ENCODE measurements at places on chromosomes 11 and 22. TPM values are rescaled to one million over a fixed set of nuclear protein-coding genes. Genes with fewer than 3 reads are reported as not detected.

DNA sequence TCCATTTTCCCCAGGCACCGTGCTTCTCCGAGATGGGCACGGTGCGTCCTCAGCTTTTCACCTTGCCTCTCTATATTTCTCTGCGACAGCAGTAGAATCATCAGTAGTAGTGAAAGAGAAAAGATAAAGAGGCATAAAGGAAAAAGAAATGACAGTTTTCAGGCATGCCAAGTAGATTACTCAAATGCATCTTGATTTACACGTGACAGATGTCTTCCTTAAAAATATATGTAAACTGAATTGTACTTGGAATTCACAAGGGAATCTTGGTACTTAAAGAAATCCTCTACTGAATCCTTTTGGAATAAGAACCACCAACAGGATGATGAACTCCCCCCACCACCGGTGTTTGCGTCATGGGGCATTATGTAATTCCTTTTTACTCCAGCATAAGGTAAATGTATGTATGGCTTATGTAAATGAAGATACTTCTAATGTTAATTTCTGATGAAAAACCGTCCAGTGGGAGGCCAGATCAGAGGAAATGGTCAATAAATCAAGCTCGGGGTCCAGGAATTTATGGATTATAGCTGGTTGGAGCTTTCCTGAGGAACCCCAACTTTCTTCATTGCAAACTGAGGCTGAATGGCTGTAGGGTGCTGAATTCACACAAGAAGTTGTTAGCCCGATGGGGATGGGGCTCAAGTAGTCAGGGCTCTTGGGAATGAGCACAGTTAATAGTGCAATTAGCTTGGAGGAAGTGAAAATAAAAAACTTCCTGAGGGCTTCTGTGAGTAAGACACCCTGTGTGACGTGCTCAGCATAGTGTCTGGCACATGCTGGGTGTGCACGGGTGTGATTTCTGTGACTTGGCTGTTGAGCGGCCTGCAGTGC lies 630.4 kb downstream of the OPCML start:
- no peak overlapping the region for H3K27ac ChIP-seq
- H3K36me3 ChIP-seq, result no peaks in the 10 kb centered on the region
- no peaks in the 10 kb centered on the region for H3K4me1 ChIP-seq
- no peak for DNase-seq
- H3K27me3 ChIP-seq, result no peaks in the 10 kb centered on the region
- no peak overlapping the region for H3K4me3 ChIP-seq

DNA sequence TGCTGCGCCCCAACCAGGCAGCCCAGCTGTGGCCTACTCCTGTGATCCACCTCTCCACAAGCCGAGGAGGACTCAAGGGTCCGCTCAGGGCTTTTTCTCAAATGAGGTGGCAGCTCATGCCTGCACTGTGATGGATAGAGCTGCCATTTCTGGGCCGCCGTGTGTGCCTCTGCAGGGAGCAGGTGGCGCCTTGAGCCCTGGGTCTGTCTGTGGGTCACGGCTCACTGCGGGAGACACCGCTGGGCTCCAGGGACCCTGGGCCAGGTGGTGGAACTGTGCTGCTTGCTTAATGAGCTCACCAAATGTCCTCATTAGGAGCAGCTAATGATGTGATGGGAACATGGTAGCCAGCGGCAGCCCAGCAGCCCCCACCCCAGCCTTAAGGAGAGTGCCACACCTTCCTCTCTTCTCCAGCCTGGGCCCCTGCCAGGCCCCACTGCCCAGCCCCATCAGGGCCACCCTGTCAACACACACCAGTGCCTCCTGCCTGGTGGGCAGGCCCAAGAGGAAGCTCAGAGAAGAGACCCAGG lies 50.8 kb downstream of the DHCR7 start:
- no peak overlapping the region for H3K27ac ChIP-seq
- no peaks in the 10 kb centered on the region for H3K27me3 ChIP-seq
- H3K4me3 ChIP-seq, result no peak overlapping the region
- DNase-seq, result no peak
- H3K4me1 ChIP-seq, result no peaks in the 10 kb centered on the region

GRCh38 chr11:72975778-72976521 lies 161.7 kb downstream of the ATG16L2 start:
- no peak overlapping the region for H3K4me3 ChIP-seq
- H3K27me3 ChIP-seq, result no peaks in the 10 kb centered on the region
- H3K27ac ChIP-seq, result no peak overlapping the region

- no peak overlapping the region for H3K27ac ChIP-seq
- no peaks in the 10 kb centered on the region for H3K4me1 ChIP-seq
- DNase-seq, result no peak
These were observed 908.6 kb downstream of the NTM start for GRCh38 chr11:132278801-132279574.

DNA sequence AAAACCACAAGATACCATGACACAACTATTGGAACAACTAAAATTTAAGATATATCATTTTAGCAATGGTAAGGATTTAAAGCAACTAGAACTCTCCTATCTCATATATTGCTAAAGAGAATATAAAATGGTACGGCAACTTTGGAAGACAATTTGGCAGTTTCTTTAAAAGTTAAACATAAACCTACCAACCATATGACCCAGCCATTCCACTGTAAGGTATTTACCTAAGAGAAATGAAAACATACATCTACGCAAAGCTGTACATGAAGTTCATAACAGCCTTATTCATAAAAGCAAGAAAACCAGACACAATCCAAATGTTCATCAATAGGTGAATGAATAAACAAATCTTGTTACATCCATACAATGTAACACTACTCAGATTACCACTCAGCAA lies 31.3 kb downstream of the SIK3 start:
- no peak for DNase-seq
- peaks cover 48% of the 10 kb centered on the region for H3K4me1 ChIP-seq
- H3K27me3 ChIP-seq, result no peaks in the 10 kb centered on the region
- H3K36me3 ChIP-seq, result peaks cover 6% of the 10 kb centered on the region
- no peak overlapping the region for H3K27ac ChIP-seq

The CRYAB gene
- not detected for total RNA-seq

DNA sequence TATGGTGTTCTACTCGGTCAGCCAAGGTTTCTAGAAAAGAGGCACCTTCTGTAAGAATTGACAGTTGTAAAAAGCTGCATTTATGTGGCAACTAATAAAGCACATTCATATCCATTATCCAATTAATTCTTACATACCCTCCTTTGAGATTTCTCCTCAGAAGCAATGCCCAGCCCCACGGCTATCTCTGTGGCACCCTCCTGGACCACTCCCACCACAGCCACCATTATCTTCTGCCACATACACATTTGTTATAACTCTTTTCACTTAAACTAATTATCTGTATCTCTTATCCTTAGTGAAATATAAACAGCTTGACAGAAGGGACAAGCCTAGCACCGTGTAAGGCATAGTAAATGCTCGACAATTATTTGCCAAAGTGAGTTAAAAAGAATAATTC lies 48.5 kb downstream of the PAK1 start:
- H3K36me3 ChIP-seq, result no peaks in the 10 kb centered on the region
- no peak overlapping the region for H3K4me3 ChIP-seq
- no peak overlapping the region for H3K27ac ChIP-seq
- H3K4me1 ChIP-seq, result peaks cover 7% of the 10 kb centered on the region

DNA sequence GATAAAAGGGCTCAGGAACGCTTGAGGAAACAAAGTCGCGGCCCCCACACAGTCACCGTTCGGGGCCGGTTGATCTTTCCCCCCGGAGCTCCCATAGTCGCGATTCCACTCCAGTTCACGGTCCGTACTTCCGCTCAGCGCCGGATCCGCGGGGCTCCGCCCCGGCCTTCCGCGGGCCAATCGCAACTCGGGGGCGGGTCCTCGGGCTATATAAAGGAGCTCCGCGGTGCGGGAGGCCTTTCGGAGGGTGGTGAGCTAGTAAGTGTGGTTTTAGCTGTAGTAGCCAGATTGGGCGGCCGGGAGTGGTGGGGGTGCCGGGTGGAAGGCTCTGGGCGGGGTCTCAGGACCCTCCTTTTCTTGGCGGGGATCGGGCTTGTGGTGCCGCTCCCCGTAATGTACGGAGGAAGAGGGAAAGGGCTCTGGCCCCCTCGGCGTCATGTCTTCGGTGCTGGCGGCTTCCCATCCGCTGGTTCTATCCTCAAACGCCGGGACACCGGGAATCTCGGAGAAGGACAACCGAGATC lies at the start of the genes C11orf98 and CSKMT:
TSS of gene C11orf98 (minus strand) at position 136 of the 524 bp plus-strand sequence. CDS start at position 95, 41 bp downstream.
TSS of gene CSKMT (plus strand) at position 238 of the 524 bp plus-strand sequence. CDS start 568 bp downstream, outside the sequence.
- DNase-seq, result peak; percentile 95
- peaks cover 29% of the 10 kb centered on the region for H3K4me1 ChIP-seq
- H3K4me3 ChIP-seq, result peak within 1 kb of the TSS; percentile 97
- peak within 1 kb of the TSS; percentile 78 for H3K27ac ChIP-seq

GRCh38 chr11:47641600-47642098 lies 710 bp downstream of the MTCH2 start:
- no peaks in the 10 kb centered on the region for H3K27me3 ChIP-seq
- H3K36me3 ChIP-seq, result peaks cover 29% of the 10 kb centered on the region
- H3K27ac ChIP-seq, result peak overlapping the region; percentile 95
- peaks cover 27% of the 10 kb centered on the region for H3K4me1 ChIP-seq
- H3K4me3 ChIP-seq, result peak overlapping the region; percentile 99
- DNase-seq, result no peak

The RTN4RL2 gene
- not detected for total RNA-seq

DNA sequence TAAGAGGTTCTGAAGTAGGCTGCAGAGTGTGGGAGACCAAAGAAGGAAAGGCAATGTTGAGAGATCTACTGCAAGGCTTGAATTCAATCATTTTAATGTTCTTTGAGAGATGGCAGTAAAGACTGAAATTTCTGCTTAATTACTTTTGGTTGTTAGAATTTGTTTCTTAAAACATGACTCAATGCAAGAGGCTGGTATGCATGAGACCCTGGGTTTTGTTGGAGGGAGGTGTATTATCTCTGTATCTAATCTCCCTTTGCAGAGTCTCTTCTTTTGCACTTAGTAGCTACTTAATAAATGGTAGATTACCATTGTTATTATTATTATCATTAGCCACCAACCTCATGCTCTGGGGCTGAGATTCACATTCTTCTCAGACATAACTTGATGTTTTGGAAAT lies 87.4 kb upstream of the DRD2 start:
- no peaks in the 10 kb centered on the region for H3K27me3 ChIP-seq
- no peak overlapping the region for H3K4me3 ChIP-seq
- H3K27ac ChIP-seq, result peak overlapping the region; percentile 79
- H3K36me3 ChIP-seq, result no peaks in the 10 kb centered on the region
- no peak for DNase-seq

- no peaks in the 10 kb centered on the region for H3K36me3 ChIP-seq
- no peak overlapping the region for H3K27ac ChIP-seq
- H3K4me1 ChIP-seq, result no peaks in the 10 kb centered on the region
- no peaks in the 10 kb centered on the region for H3K27me3 ChIP-seq
- no peak for DNase-seq
These were observed 21.5 kb upstream of the MIEF1 start for GRCh38 chr22:39480557-39480956.

GRCh38 chr11:11701070-11701469 lies 79.3 kb upstream of the GALNT18 start:
- H3K4me3 ChIP-seq, result no peak overlapping the region
- H3K36me3 ChIP-seq, result no peaks in the 10 kb centered on the region
- H3K4me1 ChIP-seq, result peaks cover 3% of the 10 kb centered on the region

DNA sequence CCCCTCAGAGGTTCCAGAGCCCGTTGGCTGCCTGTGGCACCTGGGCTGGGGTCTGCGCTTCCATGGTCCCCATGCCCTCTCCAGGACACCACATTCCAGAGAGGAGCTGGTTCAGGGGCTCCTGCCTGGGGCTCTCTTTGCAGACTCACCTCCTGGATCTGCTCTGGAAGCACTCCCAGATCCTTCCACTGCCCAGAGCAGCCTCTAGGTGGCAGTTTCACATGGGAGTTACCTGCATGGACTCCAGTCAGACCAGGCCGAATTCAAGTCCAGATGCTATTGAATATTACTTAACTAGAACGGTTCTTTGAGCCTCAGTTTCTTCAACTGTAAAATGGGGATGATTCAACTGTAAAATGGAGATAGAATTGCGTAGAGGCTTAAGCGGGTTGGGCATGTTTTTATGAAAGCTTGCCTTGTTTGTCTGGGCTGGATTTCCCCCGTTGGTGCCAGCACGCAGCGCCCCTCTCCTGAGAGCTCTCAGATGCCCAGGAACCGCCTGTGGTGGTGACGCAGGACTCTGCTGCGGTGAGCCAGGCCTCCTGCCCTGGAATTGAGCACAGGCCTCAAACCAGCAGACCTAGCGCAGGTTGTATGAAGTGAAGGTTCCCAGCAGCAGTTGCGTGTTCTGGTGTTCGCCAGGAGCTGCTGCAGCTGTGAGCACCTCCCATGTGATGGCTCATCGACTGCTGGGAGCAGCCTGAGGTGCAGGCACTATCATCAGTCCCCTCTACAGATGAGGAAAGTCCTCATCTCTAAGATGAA lies 44.2 kb downstream of the LMO1 start:
- H3K4me1 ChIP-seq, result peaks cover 3% of the 10 kb centered on the region
- H3K27me3 ChIP-seq, result peaks cover 2% of the 10 kb centered on the region
- H3K36me3 ChIP-seq, result no peaks in the 10 kb centered on the region
- no peak overlapping the region for H3K4me3 ChIP-seq
- H3K27ac ChIP-seq, result no peak overlapping the region

The PLAAT2 gene
- not detected for total RNA-seq

The CD3E gene
- total RNA-seq, result 518 TPM

The CNIH2 gene
- 1.5 TPM for total RNA-seq

- peaks cover 7% of the 10 kb centered on the region for H3K27me3 ChIP-seq
- H3K27ac ChIP-seq, result no peak overlapping the region
- H3K36me3 ChIP-seq, result no peaks in the 10 kb centered on the region
- H3K4me1 ChIP-seq, result peaks cover 3% of the 10 kb centered on the region
- no peak overlapping the region for H3K4me3 ChIP-seq
- no peak for DNase-seq
These were observed 35.9 kb upstream of the ZBED5 start for GRCh38 chr11:10893714-10894151.

DNA sequence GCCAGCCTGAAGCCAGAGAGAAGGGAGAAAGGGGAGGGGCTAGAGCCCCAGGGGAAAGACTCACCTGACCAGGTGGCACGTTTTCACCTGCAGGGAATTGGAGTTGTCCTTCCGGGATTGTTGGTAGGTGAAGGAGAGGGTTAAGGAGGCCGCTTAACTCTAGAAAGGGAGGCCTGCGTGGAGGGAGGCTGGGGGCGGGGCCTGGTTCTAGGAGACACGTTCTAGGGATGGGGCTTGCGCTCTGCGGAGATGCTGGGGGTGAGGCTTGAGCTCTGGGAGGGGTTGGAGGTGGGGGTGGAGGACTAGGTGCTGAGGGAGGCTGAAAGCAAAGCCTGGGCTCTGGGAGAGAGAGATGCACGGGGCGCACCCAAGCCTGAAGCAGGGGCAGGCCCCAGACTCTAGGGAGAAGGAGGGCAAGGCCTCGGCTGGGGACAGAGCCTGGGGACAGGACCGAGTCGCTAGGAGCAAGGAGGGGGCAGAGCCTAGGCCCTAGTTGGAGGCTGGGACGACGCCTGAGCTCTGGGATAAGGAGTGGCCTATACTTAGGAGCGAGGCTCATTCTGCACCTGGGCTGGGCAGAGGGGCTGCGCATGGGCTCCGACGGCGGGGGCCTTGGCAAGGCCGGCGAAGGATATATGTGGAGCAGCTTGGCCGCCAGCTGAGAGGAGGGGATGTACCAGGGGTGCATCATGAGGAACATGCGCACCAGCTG lies 2.4 kb downstream of the RASGRP2 start:
- H3K36me3 ChIP-seq, result peaks cover 39% of the 10 kb centered on the region
- peak overlapping the region; percentile 68 for H3K4me3 ChIP-seq
- H3K4me1 ChIP-seq, result peaks cover 30% of the 10 kb centered on the region
- no peaks in the 10 kb centered on the region for H3K27me3 ChIP-seq
- H3K27ac ChIP-seq, result no peak overlapping the region
- DNase-seq, result no peak
